NB4 (cell line): ENCODE measurements at places on chromosomes 12 and 14.

GRCh38 chr14:25988536-25988935 is 609.3 kb downstream of the NOVA1 start:
- no peak for DNase-seq

- DNase-seq: no peak
These were observed 29.0 kb upstream of the ELK3 start for GRCh38 chr12:96164951-96165811.

GRCh38 chr14:64784006-64784405 is 79.8 kb downstream of the PLEKHG3 start:
- DNase-seq: no peak

- no peak for DNase-seq
These were observed 7.4 kb upstream of the TESPA1 start for GRCh38 chr12:54991991-54992375.

DNA sequence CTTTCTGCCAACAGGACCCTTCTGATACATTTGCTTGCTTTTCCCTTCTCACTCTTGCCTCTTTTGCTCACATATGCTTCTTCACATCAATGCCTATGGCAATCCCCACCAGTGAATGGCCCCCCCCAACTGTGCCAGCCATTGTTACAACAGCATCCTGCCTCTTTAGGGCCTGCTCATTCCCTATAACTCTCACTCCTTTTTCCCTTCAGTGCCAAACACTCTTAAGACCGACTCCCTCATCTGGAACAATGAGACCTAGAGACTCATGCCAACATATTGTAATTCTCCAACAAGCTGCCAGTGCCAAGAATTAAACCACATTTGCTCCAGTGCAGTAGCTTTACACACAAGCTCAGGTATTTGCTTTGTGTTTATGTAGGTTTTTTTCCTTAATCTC is 189.0 kb downstream of the SOX5 start:
- no peak for DNase-seq

GRCh38 chr12:89959179-89959578 is 250.5 kb upstream of the ATP2B1 start:
- DNase-seq: no peak

DNA sequence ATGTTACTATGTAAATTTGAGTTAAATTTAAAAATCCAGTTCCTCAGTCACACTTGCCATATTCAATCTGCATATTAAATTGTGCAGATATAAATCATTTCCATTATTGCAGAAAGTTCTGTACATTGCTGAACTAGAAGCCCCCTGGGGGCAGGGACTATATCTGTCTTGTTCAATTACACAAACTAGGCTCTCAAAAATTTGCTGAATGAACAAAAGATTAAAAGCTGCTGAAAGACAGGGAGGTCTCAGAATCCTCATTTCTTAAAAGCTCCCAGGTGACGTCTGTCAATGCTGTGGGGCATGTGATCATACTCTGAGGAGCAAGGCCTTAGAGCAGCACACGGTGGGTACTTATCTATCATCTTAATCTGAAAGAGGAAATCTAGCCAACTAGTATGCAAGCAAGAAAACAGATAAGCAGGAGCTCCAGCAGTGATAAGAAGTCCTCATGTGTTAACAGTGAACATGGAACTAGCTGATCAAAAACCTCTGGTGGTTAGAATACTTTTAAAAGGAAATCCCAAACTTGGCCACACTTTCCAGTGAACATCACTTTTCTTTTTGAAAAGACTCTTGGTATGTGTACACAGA is 60.5 kb downstream of the APPL2 start:
- DNase-seq: no peak

- DNase-seq: peak; percentile 46
These were observed 152.0 kb downstream of the KTN1 start for GRCh38 chr14:55731881-55732498.

DNA sequence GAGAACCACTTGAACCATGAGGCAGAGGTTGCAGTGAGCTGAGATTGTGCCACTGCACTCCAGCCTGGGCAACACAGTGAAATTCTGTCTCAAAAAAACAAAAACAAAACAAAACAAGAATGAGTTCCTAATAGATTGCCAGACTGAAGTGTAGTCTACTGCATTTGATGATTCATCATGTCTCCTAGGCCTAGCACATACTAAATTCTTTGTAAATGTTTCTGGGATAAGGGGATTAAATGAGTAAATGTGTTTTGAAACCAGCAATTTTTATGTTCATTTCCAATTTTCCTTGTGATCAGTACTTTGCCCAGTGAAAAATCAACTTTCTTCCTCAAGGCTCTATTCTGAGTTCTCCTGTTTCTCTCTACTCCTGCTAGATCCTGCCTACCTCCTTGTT is 2.9 kb upstream of the DYRK2 start:
- DNase-seq: no peak

DNA sequence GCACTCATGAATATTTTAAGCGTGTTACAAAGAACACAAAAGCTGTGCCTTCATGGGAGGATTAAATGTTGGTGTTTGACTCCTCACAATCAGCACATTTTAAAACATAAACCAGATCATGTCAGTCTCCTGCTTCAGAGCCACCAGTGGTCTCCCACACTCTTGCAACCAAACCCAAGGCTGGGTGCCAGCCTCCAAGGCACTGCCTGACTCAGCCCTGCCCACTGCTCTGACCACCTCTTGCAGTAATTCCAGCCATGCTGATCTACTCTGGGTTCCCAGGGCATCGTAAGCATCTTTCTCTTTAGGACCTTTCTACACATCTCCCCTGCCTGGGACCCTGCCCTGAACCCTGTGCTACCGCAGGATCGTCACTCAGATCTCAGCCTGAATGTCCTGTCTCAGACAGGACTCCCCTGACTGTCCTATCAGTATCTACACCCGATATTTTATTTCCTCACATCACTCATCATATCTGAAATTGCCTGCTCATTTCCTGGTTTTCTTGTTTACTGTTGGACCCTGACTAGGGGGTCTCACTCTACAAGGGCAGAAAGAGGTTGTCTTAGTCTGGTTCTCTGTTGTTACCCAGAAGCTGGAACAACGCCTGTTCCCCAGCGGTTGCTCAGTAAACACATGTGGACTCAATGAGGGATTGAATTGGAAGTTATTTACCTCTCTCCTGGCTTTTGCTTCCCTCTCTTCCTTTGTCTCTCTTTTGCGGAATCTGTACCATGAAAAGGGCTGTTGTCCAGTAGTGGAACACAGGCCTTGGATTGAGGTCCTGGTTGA is 449.8 kb downstream of the RAD51B start:
- DNase-seq: no peak
